Fibroblast of skin of right quadriceps (primary cell): ENCODE measurements at places on chromosomes 3 and 15.

GRCh38 chr3:45524565-45524964 lies 70.0 kb upstream of the LIMD1 start:
- peak; percentile 75 for DNase-seq

DNA sequence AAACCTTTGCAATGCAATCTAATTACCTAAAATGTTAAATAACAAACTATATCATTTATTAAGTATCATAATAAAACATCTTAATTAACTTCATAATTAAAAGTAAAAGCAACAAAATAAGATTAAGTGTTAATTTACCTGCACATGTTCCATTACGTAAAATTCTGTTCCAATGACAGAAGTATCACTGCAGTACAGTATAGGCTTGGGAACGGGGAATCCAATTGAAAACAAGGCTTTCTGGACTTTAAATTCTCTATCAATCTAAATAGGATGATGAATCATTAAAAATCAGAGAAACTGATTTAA lies 17.1 kb downstream of the ACAD11 start:
- DNase-seq, result no peak

DNA sequence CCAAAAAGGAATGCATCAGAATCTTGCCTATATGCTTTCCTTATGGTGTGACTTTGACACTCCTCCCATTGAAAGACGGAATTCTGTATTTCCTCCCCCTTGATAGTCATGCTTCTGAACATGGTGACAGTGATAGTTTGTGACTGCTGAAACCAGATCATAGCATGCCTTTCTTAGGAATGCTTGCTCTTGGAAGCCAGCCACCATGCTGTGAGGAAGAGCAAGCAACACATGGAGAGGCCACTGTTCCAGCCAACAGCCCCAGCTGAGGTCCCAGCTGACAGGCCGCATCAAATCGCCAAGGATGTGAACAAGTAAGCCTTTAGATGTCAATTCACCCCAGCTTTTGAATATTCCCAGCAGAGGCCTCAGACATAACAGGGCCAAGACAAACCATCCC lies 100.1 kb downstream of the IGF2BP2 start:
- DNase-seq, result peak; percentile 78

GRCh38 chr15:95610945-95611344 lies 719.6 kb upstream of the NR2F2 start:
- DNase-seq, result no peak

GRCh38 chr3:171260899-171261298 lies 199.3 kb downstream of the TNIK start:
- no peak for DNase-seq

GRCh38 chr3:152051501-152052404 lies 178.3 kb downstream of the SUCNR1 start:
- peak; percentile 58 for DNase-seq

DNA sequence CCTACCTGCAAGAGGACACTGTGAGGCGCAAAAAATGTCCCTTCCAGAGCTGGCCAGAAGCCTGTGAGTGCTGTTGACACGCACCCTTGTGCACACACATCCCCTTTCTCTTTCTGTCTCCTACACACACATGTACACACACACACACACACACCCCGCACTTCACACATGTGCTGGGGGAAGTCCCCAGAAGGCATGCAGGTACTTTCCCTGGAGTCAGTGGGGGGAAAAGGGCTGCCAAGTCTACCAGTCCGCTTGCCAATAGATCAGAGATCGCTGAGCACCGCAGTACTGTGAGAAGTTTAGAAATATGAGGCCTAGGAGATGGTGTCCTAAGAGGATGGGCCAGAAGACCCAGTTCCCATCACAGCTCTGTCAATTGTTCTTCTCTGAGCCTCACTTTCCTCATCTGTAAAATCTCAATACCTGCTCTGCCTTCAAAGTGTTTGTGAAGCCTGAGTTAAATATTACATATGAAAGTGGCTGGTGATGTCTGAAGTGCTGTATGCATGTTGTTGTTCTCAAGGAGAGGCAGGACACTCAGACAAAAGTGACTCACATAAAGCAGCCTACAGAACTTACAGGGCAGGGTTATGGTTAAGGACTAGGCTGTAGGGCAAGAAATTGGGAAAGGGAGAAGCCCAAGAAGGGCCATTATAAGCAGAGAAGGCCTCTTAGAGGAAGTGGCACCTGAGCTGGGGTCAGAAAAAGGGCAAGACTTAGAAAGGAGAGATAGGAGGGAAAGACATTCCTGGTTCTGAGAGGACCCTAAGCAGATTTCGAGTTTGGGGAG lies 6.8 kb downstream of the IL17RE start:
- no peak for DNase-seq

DNA sequence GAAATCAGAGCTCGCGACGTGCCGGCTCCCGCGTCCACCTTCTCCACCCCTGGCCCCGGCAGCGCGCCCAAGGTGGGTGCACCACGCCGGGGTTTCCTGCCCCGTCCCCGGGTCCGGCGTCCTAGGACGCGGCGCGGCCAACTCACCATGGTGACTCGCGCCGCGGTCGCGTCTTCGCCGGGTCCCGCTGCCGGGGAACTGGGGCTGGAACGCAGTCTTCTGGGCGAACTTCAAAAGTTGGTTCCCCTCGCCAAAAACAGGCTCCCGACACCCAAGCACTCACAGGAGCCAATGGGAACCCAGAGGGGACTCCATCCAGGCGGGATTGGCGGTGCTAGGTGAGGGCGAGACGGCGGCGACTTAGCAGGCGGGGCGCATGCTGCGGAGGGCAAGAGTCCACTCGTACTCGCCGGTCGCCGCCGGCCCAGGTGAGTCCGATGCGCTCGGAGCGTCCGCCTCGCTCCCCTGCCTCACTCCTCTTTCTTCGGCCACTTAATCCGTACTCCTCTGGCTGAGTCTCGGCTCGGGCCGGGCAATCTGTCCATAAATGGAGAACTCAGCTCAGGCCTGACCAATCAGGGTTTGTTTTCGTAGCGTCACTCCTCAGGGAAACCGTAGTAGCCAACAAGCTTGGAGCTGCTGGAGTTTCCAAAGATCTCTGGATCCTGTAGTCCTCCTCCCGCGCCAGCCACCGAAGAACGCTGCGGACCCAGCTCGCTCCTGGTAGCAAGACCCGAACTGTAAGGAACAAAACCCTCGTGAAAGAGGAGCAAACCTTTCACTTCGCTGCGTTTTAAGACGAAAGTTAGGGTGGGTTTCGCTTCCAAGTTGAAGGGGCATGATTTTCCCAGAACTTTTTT lies at the start of gene MYO1E:
TSS of gene MYO1E (minus strand) at position 520 of the 860 bp plus-strand sequence. CDS start at position 149, 371 bp downstream.
- DNase-seq, result peak; percentile 97

DNA sequence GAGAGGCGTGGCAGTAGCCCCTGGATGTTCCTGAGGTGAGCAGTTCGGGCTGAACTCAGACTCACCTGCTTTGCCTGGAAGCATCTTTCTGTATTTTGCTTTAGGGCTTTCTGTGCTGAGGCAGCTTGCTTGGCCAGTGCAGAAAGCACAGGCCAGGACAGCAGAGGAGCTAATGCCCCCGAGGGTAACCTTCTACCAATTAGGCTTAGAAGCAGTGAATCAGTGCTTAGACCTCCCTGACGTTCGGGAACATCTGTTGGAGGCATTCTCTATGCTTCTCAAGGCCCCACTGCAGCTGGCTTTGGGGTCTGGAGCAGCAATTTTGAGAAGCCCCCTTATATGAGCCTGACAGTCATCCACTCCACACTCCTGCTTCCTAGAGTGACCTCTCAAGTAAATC lies 350.7 kb upstream of the PROK2 start:
- DNase-seq, result no peak

GRCh38 chr3:8822141-8822540 lies 52.7 kb upstream of the OXTR start:
- peak; percentile 70 for DNase-seq
